Stimulated activated naive CD4-positive, alpha-beta T cell (primary cell): ENCODE measurements at places on chromosomes 2 and 18.

GRCh38 chr2:45433363-45433762 lies 177.7 kb downstream of the SRBD1 start:
- DNase-seq: no peak

- DNase-seq: no peak
Observed at GRCh38 chr2:241818229-241818942, 9.4 kb downstream of the NEU4 start.

DNA sequence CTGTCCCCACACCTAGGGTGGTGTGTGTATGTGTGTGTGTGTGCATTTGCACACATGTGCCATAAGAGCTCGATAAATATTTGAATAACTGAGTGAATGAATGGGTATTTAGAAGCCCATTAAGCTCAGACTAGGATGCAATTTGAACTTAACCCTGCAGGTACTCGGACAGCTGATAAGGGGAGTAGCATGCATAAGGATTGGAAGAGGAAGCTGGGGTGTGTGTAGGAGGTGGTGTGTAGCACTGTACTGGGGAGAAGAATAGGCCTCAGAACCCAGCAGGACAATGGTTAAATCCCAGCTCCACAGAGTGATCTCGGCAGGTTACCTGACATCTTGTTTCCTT lies 1.8 kb upstream of the KCNF1 start:
- DNase-seq: no peak

GRCh38 chr2:240997141-240997855 lies 1.1 kb upstream of the SNED1 start:
- DNase-seq: peak; percentile 8

GRCh38 chr2:47264686-47265085 lies 109.6 kb upstream of the STPG4 start:
- no peak for DNase-seq

GRCh38 chr18:8989855-8990254 lies 112.6 kb upstream of the NDUFV2 start:
- no peak for DNase-seq

- no peak for DNase-seq
Observed at GRCh38 chr2:134123332-134123731, 130.5 kb upstream of the MGAT5 start.

DNA sequence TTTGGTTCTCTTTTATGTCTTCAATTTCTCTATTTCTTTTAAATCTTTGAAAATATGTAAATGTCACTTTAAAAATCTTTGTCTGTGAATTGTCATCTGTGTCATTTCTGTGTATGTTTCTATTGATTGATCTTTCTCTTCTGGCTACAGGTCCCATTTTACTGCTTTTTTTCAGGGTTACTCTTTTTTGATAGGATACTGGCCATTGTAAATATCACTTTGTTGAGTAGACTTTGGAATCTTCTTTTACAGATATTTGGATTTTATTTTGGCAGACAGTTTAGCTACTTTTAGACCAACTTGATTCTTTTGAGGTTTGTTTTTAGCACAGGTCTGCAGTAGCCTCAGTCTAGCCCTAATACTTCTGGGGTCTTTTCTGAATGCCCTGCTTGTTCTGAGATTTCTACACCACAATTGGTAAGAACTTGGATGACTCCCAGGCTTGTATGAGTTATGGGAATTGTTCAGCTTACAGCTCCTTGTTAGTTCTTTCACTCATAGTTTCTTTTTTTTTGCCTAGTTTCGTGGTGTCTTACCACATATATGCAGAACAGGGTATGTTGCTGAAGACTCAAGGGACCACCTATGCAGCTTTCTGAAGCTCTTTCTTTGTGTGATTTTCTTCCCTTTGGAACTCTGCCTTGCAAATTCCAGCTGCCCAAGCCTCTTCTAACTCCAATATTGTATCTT lies 122.2 kb downstream of the QPCT start:
- no peak for DNase-seq

DNA sequence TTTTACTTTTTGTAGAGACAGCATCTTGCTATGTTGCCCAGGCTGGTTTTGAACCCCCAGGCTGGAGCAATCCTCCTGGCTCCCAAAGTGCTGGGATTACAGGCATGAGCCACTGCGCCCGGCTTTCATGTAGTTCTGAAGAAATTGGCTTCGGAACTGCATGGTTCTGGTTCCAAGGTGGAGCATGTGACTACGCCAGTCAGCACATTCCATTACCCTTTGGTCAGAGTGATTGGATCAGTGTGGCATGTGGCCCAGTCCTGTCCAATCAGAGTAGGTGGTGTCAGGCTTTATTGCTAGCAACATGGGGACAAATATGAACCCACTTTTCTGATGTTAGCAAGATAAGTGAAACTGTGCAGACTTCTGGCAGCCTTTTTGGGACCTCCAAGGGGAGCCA lies 16.3 kb upstream of the ATOH8 start:
- no peak for DNase-seq

DNA sequence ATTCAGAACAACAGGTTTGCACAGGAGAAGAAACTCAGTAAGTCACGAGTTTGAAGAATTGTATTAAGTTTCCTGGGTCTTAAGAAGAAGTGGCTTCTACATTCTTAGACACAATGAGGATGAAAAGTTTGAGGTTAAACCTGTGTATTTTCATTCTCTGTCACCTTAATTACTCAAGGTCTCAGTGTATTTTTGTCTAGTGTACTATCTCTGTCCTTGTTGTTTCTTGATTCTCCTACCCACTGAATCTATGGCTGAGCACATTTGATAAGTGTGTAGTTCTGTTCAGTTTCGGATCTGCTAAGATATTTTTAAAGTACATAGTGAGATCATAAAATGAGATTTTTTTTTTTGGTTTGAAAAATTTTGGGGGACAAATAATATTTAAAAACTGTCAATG lies 460.7 kb downstream of the NRXN1 start:
- DNase-seq: no peak

- no peak for DNase-seq
Observed at GRCh38 chr2:218988164-218988563, 3.2 kb upstream of the FEV start.

- no peak for DNase-seq
Observed at GRCh38 chr18:60417946-60418345, 45.4 kb upstream of the MC4R start.

- no peak for DNase-seq
Observed at GRCh38 chr2:86383844-86384243, 46.4 kb upstream of the REEP1 start.

DNA sequence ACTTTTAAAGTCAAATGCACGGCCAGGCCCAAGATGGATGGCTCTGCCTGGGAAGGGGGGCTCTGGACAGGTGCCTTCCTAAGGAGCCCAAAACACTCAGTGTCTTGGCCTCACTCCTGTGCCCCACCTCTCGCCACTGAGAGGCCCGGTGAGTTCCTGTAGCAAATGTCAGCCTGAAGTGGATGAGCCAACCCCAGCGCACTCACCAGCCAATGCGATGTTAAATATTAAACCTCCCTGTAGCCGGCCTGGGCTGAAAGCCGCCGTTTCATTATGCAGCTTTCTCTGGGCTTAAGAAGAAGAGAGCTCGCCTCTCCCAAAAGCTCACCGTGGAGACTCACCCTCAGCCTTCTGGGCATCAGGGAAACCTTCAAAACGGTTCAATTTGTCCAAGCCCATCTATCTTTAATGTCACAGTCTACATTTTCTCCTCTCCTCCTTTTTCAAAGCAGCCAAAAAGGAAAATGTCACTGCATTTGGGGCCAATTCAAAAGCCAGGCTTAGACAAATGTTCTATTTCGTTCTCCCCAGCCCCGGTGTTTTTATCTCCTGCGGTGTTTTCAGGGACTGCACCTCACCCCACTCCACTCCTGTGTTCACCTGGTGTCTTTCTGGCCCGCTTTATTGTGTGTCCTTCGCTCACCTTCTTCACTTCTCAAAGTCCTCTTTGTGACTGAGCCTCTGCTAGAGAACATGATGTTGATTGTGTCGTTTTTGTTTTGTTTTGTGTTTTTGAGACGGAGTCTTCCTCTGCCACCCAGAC lies 124.0 kb downstream of the NRP2 start:
- no peak for DNase-seq

DNA sequence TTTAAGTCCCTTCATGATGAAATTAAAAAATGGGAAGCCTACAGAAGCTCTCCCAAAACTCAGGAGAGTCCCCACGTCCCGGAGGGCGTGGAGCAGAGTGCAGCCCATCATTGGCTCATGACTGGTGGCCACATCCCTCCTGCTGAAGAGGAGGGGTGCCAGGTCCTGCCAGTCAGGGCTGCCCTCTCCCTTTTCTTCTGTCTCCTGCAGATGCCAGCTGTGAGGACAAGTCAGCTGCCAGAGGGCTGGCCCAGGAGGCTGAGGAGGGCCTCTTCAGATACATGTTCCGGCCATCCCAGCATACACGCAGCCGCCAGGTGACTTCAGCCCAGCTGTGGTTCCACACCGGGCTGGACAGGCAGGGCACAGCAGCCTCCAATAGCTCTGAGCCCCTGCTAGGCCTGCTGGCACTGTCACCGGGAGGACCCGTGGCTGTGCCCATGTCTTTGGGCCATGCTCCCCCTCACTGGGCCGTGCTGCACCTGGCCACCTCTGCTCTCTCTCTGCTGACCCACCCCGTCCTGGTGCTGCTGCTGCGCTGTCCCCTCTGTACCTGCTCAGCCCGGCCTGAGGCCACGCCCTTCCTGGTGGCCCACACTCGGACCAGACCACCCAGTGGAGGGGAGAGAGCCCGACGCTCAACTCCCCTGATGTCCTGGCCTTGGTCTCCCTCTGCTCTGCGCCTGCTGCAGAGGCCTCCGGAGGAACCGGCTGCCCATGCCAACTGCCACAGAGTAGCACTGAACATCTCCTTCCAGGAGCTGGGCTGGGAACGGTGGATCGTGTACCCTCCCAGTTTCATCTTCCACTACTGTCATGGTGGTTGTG lies 2.6 kb downstream of the INHA start:
- DNase-seq: no peak

DNA sequence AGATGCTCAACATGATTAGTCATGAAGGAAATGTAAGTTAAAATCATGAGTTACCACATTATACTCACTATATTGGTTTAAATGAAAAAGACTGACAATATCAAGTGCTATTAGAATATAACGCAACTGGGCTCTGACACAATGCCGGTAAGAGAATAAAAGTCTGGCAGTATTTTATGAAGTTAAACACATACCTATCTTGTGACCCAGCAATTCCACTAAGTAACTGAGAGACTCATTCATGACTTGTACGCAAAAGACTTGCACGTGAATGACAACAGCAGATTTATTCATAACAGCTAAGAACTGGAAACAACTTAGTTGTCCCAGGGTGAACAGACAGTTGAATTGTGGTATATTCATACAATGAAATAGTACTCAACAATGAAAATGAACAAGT lies 342.1 kb downstream of the SLC4A3 start:
- DNase-seq: no peak

DNA sequence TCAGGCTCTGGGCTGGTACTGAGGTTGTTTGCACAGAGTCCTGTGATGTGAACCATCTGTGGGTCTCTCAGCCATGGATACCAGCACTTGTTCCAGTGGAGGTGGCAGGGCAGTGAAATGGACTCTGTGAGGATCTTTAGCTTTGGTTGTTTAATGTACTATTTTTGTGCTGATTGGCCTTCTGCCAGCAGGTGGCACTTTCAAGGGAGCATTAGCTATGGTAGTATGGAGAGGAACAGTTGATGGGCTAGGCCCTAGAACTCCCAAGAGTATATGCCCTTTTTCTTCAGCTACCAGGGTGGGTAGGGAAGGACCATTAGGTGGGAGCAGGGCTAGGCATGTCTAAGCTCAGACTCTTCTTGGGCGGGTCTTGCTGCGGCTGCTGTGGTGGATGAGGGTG lies 257.0 kb upstream of the GYPC start:
- no peak for DNase-seq

DNA sequence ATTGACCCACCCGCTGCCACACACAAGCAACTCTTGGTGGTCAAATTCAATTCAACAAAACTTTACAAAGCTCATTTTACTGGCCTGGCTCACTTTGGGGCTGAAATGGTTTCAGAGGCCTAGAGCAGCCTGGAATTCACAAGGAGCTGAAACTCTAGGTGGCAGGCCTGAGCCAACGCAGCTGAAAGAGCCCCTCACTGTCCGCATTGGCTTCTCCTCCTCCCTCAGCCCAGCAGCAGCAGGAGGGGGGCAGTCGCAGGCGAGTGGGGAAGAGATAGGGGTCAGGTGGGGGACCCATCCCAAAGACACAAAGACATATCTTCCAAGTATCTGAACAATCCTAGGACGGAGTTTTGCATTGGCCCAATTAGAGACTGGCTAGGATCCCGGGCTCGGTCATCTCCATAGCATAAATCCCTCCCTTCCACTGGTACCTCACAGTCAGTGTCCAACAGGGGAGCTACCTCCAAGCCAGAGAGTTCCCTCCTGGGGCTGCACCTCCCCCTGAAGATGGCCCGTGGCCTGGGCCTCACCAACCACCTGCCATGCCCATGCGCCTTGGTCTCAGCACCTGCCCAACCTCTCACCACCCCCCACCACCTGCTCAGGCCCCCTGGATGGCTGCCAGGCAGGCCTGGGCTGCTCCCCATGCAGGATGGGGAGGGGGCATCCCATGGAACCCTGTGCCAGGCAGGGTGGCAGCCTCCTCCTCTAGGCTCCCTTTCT lies 113.4 kb downstream of the ZBTB7C start:
- DNase-seq: no peak

GRCh38 chr2:144479138-144479537 lies 40.8 kb downstream of the ZEB2 start:
- no peak for DNase-seq

DNA sequence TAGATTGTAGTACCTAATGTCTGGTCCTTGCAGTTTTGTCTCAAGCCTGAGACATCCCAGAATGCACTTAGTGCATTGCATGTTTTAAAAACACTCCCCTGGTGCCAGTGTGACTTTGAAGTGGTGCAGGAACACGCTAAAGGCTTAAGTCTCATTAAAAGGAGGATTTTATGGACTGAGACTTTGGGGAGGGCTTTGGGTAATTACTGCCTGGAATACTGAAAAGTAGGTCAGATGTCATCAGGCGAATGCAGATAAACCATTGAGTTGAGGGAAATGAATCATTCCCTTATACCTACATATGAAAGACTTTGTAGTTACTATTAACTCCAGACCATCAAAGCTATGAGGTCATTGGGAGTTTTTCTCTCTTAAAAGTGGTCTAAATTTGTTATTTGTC lies 3.0 kb upstream of the OSBPL1A start:
- no peak for DNase-seq

- peak; percentile 58 for DNase-seq
Observed at GRCh38 chr2:173210270-173211196, 134.9 kb downstream of the MAP3K20 start.

- no peak for DNase-seq
Observed at GRCh38 chr18:55346961-55347740, 240.8 kb downstream of the TCF4 start.

- DNase-seq: no peak
Observed at GRCh38 chr2:130154773-130155765, 10.2 kb upstream of the CCDC74B start.

GRCh38 chr2:3505771-3506170 lies 13.6 kb downstream of the ADI1 start:
- DNase-seq: no peak

DNA sequence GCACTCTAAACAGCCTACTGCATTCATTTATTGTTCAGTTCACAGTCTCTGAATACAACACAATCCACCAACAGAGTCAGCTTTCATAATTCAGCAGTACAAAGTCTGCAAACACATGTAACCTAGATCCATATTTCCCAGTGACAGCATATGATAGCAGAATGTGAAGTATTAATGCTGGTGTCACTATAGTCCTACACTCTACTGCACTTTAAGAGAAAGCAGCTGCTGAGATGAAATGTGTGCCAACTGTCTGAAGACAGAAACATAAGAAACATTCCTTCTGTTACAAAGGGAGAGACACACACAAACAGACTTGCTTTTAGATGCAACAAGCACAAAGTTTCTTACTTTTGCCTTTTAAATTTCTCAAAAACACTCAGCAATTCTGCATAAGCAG lies 441.8 kb downstream of the ZEB2 start:
- no peak for DNase-seq

GRCh38 chr2:162057426-162057825 lies 16.6 kb downstream of the DPP4 start:
- DNase-seq: no peak
